NCI-H1092 (cell line): ENCODE measurements at places on chromosomes 11 and 22.

- no peak for DNase-seq
Observed at GRCh38 chr11:26909515-26909914, 84.4 kb upstream of the FIBIN start.

DNA sequence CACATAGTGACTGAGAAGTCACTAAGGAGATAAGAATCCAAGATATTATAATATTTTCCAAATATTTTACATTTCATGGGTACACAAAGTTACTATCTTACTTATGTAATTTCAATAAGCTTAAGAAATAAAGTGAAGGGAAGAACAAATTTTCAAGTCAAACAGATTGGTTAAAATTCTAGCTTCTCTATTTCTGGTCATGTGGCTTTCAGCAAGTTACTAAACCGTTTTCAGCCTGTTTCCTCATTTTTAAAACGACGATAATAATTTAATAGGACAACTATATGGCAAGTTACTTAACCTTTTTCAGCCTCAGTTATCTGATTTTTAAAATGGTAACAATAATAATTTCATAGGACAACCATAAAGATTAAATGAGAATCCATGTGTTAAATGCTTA lies 15.6 kb downstream of the DCUN1D5 start:
- no peak for DNase-seq

DNA sequence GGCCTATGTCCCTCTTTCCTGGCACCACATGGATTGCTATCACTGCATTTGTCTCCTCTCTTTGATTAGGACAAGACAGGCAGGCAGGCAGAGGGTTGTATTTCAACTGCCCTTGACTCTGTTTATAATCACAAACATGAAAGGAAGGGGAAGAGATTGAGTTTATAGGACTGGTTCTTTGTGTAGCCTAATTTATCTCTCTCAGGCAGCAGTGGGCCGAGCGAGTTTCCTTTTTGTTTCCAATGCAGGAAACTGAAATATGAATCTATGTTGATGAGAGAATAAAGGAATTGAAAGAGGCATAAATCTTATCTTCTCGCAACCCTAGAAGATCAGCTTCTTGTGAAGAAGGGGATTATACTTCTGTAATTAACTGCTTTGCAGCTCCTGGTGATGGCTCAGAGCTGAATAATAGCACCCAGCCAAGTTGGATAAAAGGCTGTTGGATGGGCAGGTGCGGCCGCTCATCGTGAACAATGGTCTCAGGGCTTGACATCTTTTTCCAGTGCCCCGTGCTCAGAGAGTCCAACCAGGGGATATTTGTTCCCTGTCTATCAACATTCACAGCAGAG lies 80.6 kb upstream of the SYT13 start:
- no peak for DNase-seq

GRCh38 chr11:5239046-5239445 lies 4.8 kb upstream of the HBD start:
- DNase-seq, result no peak

GRCh38 chr11:117477721-117478120 lies 150.1 kb downstream of the CEP164 start:
- DNase-seq, result no peak

DNA sequence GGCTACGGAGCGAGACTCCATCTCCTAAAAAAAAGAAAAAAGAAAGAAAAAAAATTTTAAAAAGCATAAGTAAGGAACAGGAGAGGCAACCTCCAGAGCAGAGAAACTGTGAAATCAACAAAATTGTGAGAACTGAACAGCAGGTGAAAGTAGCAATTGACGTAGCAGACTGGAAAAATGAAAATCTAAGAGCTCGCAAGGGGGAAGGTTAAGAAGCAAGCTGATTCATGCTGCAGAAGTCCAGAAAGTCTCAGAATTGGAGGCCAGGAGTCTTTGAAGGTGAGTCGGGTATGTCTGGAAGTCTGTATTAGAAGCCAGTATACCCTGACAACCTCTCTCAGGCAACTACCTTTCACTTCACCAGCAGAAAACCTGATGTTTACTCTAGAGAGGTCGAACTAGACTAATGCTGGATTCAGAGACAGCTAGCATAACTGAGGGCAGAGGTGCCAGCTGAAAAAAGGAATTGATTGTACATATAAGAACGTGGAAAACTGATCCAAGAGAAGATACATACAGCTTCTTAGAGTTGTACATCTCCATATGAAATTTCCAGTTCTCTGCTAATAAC lies 161.5 kb downstream of the WNT11 start:
- DNase-seq, result no peak

DNA sequence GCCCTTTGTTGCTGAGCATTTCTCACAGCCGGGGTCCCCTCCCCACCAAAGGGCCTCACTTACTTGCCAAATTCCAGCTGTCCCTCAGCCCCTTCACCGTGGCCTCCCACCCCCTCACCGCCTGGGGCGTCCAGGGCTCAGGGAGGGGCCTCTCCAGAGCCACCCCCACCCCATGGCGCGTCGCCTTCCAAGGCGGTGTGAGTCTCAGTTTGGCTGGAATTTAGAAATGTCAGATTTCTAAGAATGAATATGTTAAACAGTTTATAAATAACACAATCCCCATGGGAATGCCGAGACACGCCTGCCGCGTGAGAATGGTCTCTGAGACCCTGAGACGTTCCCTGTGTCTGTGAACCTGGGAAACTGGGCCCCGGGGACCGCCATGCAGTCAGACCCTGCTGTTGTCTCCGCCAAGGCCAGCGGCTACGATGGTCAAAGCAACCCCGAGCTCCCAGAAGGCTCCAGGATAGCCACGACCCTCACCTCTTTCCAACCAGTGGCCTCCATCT lies 28.9 kb downstream of the CELSR1 start:
- no peak for DNase-seq

- DNase-seq, result no peak
Observed at GRCh38 chr22:39825661-39826102, 67.9 kb downstream of the ENTHD1 start.

GRCh38 chr11:116427903-116428637 lies 344.7 kb downstream of the BUD13 start:
- peak; percentile 87 for DNase-seq

- DNase-seq, result no peak
Observed at GRCh38 chr11:81039916-81040524, 1599.2 kb upstream of the TENM4 start.

- no peak for DNase-seq
Observed at GRCh38 chr11:70788248-70789022, 390.1 kb downstream of the CTTN start.

DNA sequence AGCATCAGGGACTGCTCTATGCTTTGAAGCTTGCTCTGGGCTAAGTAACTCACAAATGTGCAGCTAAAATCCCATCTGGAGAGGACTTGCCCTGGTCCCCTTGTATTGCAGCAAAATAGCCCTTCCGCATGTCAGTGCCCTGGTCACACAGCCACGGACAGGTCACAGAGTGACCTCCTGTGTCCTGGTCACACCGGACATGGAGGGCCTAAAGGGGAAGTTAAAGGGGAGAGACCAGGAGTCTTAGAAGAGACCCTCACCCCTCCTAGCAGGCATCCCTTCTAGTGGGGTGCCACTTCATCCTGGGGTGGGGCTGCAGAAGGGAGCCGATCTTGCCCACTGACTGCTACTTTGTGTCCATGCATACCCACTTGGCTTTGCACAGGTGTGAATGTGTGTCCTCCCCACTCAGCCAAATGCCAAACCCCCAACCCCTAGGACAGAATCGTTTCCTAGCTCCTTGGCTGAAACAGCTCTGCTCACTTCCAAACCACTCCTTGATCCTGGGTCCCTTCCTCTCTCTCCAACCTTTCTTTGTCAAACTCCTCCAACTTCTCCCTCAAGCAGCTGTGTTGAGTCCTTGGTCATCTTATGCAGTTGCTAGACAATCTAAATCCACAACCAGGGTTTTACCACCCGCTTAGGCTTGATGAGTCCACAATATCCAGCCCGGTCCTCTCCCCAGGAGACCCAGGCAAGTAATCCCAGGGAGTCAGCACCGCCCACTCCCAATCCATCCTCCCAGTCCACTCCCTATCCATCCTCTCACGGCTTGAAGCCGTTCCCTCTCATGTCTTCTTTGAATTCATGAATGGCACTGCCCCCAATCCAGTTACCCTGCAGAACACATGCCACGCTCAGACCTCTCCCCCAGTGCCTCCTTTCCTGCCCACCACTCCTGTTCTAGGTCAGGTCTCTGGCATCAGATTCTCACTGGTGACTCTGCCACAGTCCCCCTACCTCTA lies 3.3 kb upstream of the FXYD6 start:
- DNase-seq, result no peak

- DNase-seq, result no peak
Observed at GRCh38 chr22:38614332-38615063, 41.7 kb downstream of the FAM227A start.

DNA sequence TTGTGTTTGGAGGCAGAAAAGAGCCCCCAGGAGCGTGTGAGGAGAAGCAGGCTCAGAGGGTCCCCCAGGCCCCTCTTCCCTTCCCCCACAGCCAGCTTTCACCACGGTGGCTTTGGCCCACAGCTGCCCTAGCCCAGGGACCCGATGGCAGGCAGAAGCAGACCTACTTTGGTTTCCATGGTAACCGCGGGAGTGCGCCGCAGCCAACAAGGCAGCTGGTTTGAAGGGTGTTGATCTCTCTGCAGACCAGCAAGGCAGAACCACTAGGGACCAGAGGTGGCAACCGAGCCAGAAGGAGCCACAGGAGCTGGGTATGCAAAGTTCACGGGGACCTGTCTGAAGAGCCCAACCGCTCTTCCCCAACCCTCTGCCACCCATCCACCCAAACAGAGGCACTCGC lies 69.4 kb downstream of the BUD13 start:
- DNase-seq, result peak; percentile 94

DNA sequence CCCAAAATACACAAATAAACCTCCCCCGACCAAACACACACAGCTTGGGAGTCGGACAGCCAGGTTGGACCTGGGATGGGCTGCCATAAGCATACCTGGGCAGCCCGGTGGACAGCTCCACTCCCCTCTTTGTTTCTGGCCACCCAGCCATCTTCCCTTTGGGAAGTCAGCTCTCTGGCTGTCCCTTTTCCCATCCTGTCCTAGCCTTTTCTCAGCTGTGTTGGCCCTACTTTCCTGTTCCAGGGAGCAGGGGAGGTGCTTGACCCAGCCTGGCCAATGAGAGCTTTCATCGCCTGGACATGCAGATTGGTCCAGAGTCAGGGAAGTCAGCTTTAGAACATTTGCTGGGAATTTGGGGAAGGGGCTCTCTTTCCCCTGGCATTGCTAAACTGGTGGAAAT lies 68.7 kb upstream of the NECTIN1 start:
- no peak for DNase-seq

GRCh38 chr11:134030853-134031252 lies 38.0 kb upstream of the JAM3 start:
- no peak for DNase-seq

DNA sequence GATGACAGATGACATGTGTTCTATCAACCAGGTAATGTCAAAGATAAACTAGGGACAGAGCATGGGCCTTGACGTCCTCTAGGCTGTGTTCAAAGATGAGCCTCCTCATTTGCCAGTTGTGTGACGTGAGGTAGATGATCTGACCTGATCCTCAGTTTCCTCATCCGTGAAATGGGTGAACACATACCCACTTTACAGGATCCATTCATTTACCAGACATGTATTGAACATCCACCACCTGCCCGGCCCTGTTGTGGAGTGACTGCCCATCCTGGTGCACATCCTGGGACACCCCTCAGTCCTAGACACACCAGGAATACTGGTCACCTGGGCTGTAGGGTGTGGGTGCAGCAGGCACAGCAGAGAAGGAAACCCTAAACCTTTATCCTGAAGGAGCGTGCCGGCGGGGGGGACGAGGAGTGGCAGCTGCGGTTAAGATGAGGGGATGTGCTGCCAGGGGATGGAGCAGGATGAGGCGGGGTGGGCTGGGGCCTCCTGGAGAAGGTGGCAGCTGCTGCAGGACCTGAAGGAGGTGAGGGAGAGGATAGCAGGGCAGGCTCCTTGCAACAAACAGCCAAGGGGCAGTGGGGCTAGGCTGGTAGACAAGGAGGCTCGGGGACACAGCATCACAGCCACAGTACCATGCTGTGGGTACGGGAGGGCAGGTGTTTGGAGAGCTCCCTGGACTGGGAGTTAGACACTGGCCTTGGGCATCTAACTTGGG lies 8.4 kb downstream of the CLDN5 start:
- no peak for DNase-seq
